ENCODE measurements at places on chromosomes 6 and 20.

DNA sequence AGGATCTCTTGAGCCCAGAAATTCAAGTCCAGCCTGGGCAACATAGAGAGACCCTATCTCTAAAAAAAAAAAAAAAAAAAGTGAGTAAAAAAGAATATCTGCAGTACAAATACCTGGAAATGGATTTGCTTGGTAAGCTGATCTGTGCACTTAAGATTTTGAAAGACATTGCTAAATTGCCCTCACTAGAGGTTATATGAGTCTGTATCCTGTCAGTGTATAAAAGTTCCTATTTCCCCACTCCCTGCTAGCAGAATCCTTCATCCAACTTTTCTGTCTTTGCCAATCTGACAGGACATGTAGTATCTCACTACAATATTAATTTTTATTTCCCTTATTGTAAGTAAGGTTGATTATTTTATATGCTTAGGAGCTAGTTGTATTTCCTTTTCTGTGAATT is 36.1 kb downstream of the BICRAL start:
- DNase-seq: no peak

- DNase-seq: no peak
These were observed 21.2 kb downstream of the CLVS2 start for GRCh38 chr6:123017104-123017682.

- no peak for DNase-seq
These were observed 768.4 kb downstream of the TFAP2A start for GRCh38 chr6:9646342-9647070.

DNA sequence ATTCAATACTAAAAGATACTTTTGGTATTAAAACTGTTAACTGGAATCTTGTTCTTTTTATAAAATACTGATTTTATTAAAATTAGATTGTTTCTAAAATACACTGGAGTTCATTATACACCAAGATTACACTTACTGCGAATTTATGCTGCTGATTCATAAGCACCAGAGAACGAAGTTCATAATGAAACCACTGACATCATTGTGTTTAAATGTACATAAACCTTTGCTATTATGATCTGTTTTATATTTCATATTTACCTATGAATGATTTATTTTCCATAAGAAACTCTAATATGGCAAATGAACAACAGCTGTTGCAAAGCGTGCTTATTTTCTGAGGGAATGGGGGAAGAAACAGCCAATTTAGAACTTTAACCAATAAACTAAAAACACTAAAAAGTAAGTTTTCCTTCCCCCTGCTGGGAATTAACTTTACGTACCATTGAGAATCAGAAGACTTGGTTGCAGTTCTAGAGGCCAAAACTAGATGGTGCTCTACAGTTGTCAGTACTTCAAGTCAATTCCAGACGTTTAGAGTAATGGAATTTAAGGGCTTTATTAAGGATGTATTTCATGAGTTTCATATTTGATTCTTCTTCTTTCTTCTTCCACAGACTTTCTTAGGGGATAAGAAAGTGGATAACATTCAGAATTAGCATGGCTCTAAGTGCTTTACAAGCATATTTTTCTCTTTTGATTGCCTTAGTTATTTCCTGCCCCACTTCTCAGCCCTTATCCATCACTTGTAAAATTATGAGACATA is 30.8 kb upstream of the COL19A1 start:
- peak; percentile 28 for DNase-seq

DNA sequence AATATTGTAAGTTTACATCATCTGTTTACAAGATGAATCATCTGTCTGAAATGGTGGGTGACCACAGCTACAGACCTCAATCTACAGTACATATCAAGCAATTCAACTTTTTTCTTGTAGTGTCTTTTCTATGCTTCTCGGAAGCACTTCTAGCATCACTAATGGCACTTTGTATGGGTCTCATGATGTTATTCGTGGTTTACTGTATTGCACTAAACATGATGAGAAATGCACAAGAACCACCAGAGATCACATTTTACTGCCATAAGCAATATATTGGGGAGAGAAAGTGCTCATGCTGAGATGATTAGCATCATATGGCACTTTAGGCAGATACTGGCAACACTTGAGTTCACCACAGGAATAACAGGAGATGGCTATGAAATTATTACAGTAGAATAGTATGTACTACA is 15.4 kb upstream of the BTBD3 start:
- no peak for DNase-seq

DNA sequence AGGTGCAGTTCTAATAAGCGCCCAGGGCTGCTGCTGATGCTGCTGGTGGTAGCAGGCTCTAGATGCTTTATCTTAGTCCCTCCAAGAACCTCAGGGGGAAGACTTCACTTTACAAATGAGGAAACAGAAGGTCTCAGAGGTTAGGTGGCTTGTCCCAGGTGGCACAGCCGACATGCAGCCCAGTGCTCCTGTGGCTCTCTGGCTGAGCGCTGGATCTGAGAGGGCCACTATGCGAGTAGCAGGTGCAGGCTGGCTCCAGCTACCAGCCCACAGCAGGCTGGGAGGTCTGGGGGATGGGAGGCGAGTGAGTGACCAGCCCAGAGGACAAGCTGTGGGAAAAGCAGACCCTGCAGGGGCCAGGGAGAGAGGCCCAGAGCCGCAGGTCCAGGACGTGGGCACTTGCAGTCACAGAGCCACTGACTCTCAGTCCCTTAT is 90.9 kb downstream of the PRND start:
- DNase-seq: no peak

DNA sequence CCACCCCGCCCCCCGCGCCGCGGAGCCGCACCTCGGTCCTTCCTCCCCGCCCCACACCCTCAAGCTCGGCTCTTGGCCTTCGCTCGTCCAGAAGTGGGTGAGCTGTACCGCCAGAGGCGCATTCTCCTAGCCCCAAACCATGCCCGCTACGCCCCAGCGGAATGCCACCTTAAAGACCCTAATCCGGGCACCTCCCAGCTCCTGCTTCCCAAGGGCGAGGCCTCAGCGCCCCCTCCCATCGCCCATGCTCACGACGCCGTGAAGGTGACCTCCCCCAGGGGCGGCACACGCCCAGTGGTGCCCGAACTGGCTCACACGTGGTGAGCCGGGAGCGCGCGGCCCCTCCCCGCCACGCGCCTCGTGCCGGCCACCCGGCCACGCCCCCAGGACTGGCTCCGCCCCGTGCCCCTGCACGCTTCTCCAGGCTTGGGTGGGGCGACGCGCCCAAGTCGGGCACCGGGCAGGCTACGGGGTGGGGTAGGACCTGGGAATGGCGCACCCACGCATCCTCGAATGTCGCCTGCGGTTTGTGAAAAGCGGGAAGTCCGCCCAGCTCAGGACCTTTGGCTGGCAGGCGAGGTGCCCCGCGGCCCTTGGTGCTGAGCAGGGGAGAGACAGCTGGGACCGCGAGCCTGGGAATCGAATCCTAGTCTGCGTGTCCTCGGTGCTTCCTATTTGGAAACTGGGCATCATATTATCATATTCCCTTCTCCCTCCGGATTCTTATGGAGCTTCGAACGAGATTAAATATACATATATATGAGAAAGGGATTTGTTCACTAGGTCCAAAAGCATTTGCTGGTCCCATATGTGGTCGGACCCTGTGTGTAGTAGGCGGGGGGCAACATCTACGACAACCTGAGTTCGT is 941 bp upstream of the SOX12 start:
- peak; percentile 85 for DNase-seq

DNA sequence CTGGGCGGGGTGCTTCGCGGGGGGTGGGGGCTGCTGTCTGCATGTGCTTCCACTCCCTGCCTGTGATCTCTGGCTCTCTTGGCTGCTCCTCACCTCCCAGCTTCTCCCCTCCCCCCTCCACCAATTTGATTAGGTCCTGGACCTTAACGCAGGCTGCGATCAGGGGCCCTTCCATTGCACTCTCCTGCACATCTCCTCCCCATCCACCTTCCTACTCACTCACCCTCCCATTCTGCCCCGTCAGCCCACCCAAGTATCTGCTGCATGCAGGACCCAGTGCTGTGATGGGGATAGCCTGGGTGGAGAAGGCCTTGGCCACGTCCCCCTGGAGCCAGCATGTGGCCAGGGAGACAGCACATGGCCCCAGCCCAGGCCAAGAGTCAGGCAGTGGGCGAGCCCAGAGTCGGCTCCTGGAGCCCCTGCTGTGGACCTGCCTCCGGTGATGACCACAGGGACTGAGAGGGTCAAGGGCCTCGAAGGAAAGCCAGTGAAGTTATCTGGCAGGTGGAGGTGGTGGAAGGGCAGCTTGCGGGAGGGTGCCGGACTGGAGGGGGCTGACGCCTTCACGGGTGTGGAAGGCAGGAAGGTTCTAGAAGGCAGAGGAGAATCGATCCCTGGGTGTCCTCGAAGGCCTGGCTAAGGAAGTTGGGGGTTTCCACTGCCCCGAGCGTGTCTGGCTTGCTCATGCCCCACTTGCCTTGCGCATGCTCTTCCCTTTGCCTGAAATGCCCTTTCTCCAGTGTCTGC is 40.7 kb downstream of the SRC start:
- DNase-seq: no peak

GRCh38 chr6:149032599-149033405 is 284.7 kb upstream of the TAB2 start:
- DNase-seq: no peak

DNA sequence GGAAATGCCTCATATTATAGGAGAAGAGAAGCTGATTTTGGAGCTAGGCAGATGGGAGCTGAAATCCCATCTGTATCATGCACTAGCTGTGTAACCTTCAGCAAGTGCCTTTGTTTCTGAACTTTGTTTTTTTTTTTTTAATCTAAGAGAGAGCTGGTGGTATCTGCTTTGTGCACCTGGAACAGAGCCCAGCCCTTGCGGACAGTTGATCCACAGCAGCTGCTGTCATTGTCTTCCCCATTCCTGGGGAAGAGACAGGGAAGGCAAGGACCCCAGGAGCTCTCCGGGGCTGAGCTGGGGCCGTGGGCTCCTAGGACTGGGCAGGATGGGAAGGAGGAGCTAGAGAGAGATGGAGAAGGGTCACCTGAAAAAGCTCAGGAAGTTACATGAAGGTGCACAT is 92.1 kb downstream of the SYNJ2 start:
- peak; percentile 69 for DNase-seq

DNA sequence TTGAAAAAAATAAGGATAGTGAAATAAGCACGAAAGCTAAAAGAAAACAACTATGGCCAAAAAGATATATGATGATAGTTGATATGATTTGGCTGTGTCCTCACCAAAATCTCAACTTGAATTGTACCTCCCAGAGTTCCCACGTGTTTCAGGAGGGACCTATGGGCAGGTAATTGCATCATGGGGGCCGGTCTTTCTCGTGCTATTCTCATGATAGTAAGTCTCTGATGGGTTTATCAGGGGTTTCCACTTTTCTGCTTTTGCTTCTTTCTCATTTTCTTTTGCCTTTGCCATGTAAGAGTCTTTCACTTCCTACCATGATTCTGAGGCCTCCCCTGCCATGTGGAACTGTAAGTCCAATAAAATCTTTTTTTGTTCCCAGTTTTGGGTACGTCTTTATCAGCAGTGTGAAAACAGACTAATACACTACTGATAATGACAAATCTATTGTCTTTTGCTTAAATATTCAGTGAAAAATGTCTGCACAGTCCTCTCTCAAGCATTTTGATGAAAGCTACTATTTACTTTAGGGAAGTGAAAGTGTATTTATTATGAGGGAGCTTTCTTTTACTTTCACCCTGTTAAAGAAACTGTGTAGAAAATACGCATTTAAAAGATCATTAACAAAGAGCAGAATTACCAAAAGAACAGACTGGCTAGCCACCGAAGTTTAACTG is 389.1 kb downstream of the HTR1B start:
- no peak for DNase-seq

DNA sequence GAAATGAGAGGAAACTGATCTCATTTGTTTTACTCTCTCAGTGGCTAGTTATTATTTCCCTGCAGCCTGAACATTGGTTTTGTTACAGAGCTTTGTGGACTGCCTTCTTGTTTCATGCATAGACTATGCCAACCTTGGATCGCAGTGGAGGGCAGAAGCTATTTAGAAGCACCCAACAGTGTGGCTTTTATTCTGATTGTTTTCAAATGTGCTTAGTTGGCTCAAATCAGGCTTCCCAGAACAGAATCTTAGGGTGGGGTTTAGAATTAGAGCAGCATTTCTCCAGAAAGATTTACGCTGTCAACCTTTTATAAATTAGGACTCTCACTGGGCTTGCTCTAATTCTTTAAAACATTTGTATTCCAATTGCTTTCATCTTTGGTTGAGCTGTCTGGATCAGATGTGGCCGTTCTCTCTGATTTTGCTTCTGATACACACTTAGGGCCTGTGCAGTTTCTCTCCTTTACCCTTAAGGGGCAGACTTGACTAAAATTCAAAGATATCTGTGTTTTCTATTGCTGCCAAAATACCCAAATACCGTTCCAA is 210.3 kb downstream of the BCKDHB start:
- no peak for DNase-seq

GRCh38 chr20:30168800-30169138 is 1088.7 kb upstream of the DEFB115 start:
- no peak for DNase-seq

- DNase-seq: no peak
These were observed 10.0 kb upstream of the SIRPG start for GRCh38 chr20:1667502-1668085.

DNA sequence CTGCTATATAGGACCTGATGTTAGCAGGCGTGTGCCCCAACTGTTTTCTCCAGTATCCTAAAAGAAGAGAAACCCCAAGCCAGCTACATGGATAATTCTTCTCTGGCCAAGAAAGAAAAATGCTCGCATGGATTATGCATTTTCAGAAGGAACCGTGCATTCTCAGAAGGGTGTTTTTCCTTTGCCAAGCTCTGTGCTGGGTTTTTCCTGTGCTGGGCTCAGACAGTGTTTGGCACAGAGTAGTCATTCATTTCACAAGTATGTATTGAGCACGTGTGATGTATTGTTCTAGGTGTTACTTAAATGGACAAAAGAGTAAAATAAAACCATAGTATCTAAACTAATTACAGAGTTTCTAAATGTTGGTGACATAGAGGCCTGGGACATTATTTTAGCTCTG is 62.7 kb upstream of the ZNF133 start:
- DNase-seq: no peak

GRCh38 chr6:98957450-98957849 is 9.7 kb upstream of the FBXL4 start:
- DNase-seq: no peak

GRCh38 chr6:52352239-52353018 is 9.5 kb upstream of the PAQR8 start:
- no peak for DNase-seq

DNA sequence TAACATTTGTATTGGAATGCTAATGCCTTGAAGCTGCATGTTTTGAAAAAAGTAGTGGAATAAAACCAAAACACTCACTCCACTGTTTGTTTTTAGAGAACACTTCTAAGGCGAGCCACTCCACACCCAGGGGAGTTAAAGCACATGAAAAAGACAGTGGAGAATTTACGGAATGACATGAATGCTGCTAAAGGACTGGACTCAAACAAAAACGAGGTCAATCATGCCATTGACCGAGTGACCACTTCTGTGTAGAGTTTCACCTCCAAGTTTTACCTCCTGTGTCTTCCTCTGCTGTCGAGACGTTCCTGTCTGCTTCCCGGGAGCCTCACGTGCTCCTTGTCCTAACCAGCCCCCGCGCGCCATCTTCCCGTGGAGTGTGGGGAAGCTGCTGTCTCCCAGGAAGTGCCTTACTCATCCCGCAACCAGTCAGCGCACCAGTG is 127.8 kb downstream of the LRRC1 start:
- DNase-seq: no peak

GRCh38 chr6:82415820-82416219 is 52.2 kb downstream of the TPBG start:
- DNase-seq: no peak

- DNase-seq: no peak
These were observed 62.8 kb upstream of the TFB1M start for GRCh38 chr6:155377061-155377460.
